ENCODE measurements at places on chromosomes 2 and 18.
A peak's percentile ranks its signal among the peaks of the same experiment; 100 is the strongest.

GRCh38 chr2:100211521-100211920 is 69.1 kb upstream of the AFF3 start:
- DNase-seq, result no peak

- DNase-seq, result no peak
Measured at GRCh38 chr2:26574066-26574899, 66.9 kb downstream of the CIB4 start.

DNA sequence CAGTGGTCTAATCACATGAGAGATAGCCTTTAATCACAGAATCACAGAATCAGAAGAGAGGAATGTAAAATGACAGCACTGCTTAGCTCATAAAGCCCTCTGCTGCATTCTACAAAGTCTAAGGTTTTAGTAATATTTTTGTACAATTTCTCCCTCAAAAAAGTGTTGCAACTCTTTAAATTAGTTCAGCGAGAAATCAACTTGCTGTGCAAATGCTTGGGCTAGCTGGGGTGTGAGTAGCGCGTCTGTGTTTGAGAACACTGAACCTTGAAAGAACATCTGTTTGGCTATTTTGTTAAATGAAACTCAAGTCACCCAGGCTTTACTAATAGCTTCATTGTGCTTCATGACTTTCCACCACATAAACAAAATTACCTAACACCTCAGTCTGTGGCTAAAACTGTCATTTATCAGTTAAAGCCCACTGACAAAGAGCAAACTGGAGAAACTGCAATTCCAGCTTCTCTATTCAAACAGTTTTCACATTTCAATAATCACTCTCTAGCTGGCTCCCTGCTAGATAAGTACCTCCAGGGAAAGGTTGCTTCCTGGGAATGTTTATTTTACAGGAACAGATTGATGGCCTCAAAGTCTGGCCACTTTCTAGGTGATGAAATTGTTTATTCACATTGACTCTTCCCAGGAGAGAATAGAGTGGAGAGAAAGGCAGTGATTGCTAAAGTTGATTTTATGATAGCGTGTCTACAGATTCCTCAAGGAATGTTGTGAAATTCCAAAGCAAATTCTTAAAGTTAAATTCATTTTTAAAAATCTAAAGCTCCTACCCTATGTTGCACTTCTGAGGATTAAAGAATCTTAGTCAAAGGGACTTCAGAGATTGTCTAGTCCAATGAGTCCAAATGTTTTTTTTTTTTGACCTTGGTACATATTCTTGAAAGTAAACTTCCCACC is 36.0 kb upstream of the STAT1 start:
- DNase-seq, result peak; percentile 78

GRCh38 chr2:220420820-220421219 is 793.4 kb downstream of the SLC4A3 start:
- no peak for DNase-seq

GRCh38 chr18:23122334-23123229 is 12.7 kb upstream of the CABLES1 start:
- DNase-seq, result no peak

DNA sequence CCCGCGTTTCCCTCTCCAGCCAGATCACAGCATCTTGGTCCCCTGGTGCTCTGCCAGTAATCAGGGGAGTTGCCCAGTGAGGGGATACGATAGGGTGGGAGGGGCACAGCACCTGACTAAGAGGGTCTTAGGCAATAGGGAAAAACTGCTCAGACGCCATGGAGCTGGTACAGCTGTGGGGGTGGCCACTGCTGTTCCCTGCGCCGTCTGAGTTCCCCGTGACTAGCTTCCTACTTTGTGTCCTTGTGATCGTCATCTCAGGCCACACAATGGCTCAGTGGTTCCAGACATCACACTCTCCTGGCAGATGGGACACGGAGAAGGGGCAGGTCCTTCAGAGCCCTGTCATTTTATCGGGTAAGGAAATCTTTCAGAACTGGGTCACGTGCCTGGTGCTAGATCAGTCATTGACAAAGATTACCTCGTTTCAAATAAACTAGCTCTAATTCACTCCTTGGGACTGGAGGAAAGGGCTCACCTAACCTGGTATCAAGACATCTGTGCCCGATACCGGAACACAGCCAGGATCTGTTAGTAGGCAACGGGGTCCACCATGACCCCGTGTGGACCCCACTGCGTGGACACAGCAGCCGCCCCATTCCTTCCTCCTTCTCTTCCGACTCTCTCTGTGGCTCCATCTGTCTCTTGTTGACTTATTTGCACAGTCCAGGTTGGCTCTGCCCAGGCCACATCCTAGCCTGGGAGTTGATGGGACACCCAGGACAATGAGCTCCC is 101.6 kb downstream of the PTGR3 start:
- DNase-seq, result no peak

- DNase-seq, result no peak
Measured at GRCh38 chr18:48493434-48494230, 45.2 kb upstream of the CTIF start.

DNA sequence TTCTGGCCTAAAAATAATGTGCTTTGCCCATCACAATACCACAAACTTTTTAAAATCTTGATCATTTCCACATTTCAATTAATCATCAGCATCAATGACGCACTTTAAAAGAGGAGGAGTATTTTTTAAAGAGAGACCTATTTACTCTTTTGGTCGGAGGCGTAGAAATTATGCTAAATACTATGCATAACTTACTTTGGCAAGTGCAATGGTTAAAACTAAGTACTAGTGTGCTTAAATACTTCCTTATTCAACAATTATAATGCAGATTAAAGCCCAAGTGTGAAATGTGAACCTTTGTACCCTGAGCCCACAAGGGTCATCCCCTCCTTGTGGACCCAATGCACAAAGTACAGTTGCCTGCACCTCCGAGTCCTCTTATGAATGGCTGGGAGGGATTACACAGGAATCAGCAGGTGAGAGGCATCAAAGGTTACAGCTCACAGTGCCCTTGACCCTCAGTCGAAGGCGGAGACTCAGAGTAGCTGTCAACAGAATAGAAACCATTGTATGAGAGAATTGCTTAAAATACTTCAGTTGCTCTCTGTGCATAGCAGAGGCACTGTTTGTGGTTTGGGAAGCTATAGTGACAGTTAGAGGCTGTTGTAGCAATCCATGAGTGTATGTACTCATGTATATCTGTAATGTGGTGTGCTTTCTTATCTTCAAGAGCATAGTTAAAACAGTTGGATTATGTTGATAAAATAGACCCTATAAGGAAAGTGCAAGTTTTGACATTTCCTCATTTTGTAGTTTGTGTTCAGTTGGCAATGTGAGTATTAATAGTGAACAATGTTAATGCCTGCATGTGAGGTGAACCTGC is 151.7 kb upstream of the ITGA4 start:
- no peak for DNase-seq

GRCh38 chr2:88871336-88871735 is 179.9 kb downstream of the RPIA start:
- no peak for DNase-seq

Data from BJ (cell line).